ENCODE measurements at places on chromosomes 1 and 21. TPM values are rescaled to one million over a fixed set of nuclear protein-coding genes. Genes with fewer than 3 reads are reported as not detected.

The LPAR3 gene
- total RNA-seq = 1.5 TPM

The TFF3 gene
- total RNA-seq = not detected

The GSTM1 gene
- 0.51 TPM for total RNA-seq

The CELA3B gene
- total RNA-seq = not detected

The KIF21B gene
- 0.59 TPM for total RNA-seq

The LCE1E gene
- total RNA-seq = 0.42 TPM

The SLC37A1 gene
- 0.59 TPM for total RNA-seq

The MANEAL gene
- total RNA-seq = 0.30 TPM

The KLHDC9 gene
- total RNA-seq = 1.5 TPM

The TDRD10 gene
- not detected for total RNA-seq

The VTCN1 gene
- total RNA-seq = not detected

The DIO1 gene
- total RNA-seq = not detected
